Muscle of arm (tissue), 14 donors: ENCODE measurements at places on chromosomes 5 and 9.

GRCh38 chr9:81499594-81499993 lies 189.8 kb downstream of the TLE1 start:
- DNase-seq = no peak

GRCh38 chr5:67094476-67095300 lies 101.9 kb downstream of the CD180 start:
- peak; percentile 34 for DNase-seq

DNA sequence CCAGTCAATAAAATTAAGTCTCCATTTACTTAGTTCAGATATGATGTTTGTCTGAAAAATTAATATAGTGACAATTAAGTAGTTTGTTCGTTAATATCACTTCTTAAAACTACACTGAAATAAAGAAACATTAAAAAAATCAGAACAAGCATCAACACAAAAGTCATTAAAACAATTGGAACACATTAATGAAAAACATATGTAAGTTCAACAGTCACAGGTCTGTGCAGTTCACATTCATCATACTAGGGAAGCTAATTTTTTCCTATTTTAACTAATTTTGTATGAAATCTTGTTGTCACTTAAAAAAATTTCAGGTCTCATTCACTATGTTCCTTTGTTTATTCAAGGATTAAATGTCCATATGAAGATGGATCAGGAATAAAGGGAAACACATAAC lies 22.5 kb downstream of the POC5 start:
- no peak for DNase-seq

- no peak for DNase-seq
Measured at GRCh38 chr5:94423411-94423810, 195.0 kb downstream of the KIAA0825 start.

- no peak for DNase-seq
Measured at GRCh38 chr5:11346336-11346735, 557.9 kb downstream of the CTNND2 start.

GRCh38 chr5:154228696-154229095 lies 38.2 kb downstream of the GALNT10 start:
- no peak for DNase-seq

GRCh38 chr5:56170557-56170956 lies 62.6 kb downstream of the ANKRD55 start:
- no peak for DNase-seq

- DNase-seq = peak; percentile 45
Measured at GRCh38 chr9:36625006-36625615, 52.4 kb downstream of the MELK start.

DNA sequence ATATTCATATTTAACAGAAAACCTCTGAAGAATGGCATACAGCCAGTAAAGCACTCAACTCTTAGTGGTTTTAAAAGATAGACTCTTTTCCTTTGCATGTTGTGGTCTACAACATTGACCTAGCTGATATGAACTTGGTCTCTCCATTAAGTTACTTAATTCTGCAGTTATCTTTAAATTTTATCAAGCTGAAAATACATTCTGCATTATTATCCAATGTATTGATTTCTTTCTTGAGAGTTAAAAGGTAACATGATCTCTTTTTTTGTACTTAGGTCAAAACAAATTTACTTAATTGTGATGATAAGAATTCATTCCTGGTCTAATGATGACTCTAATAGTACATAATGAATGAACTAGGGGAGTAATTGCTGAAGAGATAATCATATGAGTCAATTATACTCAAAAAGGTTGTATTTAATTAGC lies 132.9 kb downstream of the STARD4 start:
- DNase-seq = no peak

GRCh38 chr9:21412107-21412506 lies 3.2 kb downstream of the IFNA8 start:
- DNase-seq = no peak

GRCh38 chr9:127776195-127776923 lies 2.1 kb downstream of the SH2D3C start:
- DNase-seq = no peak

DNA sequence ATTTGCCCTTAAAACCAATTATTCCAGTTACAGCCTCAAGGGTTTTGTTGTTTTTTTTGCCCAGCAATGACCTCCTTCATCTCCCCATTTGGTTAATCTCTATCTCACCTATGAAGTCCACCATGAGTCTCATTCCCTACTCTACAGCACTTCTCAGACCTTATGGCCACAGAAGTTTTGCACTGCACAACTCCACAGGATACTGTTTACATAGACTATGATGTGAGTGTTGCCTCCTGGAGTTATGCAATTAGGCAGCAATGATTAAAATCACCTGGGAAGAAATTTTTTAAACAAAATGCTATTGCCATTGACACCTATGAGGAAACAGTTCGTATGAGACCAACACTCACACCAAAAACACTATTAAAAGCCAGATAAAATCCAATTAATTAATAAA lies 39.7 kb downstream of the ZDHHC21 start:
- no peak for DNase-seq

DNA sequence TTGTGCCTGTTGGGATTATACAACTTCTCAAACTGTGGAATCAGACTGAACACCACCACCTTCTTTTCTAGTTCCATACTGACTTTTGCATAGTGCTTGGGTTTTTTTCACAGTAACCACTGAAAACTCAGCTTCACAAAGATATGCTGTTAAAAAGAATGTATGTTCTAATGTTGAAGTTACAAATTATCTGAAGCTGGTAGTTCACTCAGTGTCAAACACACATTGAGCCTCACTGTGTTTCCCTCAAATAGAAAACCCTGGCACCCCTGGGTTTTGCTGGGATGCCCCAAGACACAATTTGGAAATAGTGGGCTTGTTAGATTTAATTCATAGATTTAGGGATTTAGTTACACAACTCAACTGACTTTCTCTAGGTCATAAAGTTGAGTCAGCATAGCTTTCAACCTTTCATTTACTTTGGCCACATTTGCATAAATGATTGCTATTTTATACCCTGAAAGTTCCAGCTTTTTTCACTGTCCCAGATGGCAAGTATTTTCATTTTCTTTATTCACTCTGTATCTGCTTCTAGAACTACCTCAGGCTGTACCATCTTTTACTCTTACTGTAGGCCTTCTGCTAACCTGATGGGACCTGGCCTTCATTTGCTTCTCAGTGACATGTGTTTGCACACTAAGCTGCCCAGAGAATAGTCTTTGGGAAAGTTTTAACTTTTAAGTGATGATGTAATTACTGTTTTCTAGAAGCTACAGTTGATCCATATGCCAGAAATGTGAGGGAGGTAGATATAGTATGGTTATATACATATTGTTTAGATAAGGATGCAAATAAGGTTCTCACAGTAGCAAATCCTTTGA lies 115.1 kb downstream of the CDC42SE2 start:
- no peak for DNase-seq
